ENCODE measurements at places on chromosomes 11 and 22.

DNA sequence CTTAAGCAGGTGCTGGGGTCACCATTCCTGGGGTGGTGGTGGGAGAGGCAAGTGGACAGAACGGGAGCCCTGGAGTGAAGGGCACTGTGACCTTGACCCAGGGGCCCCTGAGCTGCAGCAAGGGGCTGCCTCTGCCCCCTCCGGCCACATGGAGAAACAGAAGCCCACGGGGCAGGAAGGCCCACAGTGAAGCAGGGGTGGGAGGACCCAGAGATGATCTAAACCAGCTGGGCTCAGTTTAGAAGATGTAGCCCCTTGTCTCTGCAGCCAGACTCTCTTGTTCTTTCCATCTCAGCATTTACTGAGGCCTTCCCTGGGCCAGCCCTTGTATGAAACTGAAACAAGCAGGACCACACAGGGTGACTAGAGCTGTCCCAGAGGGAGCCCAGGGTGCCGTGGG is 30.5 kb downstream of the WNT11 start:
- DNase-seq, result no peak

GRCh38 chr22:28885939-28886338 is 2.6 kb downstream of the ZNRF3 start:
- no peak for DNase-seq

DNA sequence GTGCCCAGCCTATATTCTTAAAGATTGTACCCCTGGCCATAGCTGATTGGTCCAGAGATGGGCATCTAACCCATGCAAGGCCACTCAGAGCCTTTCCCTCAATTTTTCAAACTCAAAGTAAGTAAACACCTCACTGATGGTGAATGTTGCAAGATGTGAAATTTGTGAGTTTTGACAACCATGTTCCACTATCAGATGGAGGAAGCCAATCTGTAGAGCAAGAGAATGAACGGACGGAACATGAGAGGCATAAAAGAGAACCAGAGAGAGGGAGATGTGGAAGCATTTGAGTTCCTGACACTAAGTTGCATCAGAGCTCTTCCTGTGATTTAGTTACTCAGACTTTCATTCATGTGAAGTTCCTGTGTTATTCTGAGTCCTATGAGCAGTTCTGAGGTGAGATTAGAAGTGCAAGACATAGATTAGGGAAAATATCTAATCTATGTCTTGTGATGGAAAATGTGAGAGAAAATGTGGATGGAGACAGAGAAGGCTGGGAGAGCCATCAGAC is 73.3 kb downstream of the PRSS23 start:
- no peak for DNase-seq

GRCh38 chr11:62689421-62690183 is at the start of gene LRRN4CL:
Gene LRRN4CL, minus strand, starts transcription at chr11:62689530. Its CDS starts 1,022 bp downstream, at chr11:62688508.
- no peak for DNase-seq

- no peak for DNase-seq
These were observed 516 bp downstream of the NEU3 start for GRCh38 chr11:74989260-74989638.

- DNase-seq, result no peak
These were observed 64.7 kb upstream of the CTSC start for GRCh38 chr11:88402192-88402715.

DNA sequence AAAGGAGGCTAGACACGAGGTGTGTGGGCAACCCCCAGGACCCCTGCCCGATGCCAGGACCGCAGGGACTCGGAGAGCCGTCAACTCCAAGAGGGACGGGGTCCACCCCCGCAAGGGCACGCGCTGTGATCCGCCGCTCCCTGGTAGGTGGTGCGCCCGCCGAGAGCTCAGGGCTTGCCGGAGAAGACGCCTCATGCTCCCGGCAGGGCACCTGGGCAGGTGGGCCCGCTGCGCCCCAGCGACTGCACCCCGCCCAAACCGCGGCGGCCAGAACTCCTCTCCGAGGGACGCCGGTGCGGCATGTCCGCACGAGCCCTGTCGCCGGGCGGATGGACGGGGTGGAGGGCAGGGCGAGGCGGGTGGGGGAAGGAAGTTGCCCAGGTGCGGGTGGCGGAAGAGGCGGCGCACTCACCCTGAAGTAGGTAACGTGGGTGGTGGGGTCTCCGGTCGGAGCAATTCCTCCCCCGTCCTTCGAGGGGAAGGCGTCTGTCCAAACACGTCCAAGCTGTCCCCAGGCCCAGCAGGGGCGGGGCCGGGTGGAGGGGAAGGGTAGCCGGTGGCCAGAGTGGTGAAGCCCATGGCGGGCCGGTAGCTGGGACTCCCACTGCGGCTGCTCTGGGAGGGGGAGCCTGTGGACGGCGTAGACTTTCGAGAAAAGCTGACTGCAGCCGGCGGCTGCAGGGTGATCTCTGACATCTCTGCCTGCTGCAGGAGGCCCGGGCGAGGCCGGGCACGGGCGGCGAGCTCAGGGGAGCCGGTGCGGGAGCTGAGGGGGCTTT is 37.2 kb downstream of the IGSF9B start:
- DNase-seq, result no peak

DNA sequence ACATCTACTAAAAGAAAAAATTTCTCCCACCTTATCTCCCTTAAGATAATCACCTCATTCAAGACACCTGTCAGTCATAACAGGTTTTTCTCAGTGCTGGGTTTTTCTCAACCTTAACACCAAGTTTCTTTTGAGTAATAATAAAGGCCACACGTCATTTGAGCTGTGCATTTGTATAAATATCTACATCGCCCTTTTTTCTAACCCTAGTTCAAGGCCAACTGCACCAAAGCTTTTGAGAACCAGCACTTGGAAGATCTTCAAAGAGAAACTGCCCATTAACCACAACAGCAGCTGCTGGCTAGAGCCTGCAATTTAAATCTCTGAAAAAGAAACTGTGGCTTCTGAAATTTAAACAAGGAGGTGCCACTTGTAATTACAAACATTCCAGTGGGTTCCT is 6.9 kb downstream of the CADM1 start:
- DNase-seq, result no peak

DNA sequence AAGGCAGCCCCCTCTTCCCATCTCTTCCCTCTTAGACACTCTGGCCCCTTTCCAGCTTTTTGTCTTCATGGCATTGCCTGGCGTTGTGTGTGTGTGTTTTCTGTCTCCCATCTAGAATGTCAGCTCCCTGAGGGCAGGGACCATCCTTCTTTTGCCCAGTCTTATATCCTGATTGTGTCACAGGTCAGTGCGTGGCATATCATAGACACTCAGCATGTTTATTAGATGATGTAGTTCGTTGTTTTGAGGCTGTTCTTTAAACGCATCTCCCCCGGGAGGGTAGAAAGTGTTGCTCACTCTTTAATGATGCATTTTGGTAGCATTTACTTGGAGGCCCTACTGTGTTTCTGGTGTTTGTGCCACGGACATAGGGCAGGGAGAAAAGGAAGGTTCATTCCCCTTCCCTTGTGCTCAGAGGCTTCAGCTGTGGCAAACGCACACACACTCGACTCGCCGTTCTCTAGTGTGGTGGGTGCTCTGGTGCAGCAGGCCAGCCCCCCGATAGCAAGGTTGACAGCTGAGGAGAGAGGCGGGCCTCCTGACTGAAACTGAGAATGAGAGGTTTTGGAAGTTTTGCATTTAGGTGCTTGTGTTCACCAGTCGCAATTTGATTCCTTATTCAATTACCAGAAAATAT is 60.2 kb downstream of the TNRC6B start:
- no peak for DNase-seq

GRCh38 chr11:796565-797295 is 1.4 kb downstream of the SLC25A22 start:
- no peak for DNase-seq

DNA sequence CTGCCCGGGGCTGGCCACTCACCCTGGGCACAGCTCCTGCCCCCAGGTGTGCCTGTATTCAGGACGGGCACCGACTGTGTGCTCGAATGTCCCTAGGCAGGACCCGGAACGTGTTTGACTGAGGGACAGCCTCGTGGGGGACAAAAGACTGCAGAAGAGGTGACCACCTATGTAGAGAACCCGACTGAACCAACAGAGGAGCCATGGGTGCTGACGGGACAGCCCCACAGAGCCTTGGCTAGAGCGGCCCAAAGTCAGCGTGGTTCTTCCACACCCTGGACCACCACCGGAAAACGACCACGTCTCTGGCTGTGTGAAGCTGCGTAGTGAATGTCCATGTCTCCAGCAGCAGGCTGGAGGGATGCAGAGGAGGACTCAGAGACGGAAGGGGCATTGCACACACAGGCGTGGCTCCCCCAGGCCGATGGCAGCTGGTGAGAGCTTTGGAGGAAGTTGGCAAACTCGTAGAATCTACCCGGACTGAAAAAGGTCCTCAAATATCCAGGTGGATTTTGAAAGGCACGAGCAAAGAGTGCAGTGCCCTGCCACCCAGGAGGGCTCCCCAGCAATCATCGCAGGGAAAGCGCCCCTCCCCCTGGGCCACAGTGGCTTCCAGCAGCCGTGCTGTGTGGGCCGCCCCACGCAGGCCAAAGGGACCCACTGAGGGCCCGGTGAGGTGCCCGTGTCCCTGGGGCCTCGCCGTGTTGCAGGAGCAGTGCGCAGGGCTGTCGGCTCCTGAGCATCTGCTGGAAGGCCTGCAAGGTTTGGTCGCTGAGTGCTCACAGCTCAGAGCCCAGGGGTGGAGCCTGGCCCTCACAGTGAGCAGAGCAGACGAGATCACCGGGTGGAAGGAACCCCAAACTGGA is 17.5 kb upstream of the MUC5B start:
- no peak for DNase-seq

DNA sequence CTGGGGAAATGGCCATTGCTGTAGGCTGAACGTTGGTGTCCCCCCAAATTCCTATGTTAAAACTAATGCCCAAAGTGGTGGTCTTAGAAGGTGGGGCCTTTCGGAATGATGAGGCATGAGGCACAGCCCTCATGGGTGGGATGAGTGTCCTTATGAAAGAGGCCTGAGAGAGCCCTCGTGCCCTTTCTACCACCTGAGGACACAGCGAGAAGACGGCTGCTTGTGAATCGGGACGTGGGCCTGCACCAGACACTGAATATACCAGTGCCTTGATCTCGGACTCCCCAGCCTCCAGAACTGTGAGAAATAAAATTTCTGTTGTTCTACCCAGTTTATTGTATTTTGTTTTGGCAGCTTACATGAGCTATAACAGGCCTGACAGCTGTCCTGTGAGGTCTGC is 162.9 kb upstream of the B3GAT1 start:
- DNase-seq, result no peak

Data from stimulated activated CD4-positive, alpha-beta T cell treated with anti-CD3 and anti-CD28 coated beads, Interleukin-1b, Interleukin-23, amount 100 ng/mL, for 1 hour (primary cell).